ENCODE measurements at places on chromosomes 5 and 9. TPM values are rescaled to one million over a fixed set of nuclear protein-coding genes. Genes with fewer than 3 reads are reported as not detected.

DNA sequence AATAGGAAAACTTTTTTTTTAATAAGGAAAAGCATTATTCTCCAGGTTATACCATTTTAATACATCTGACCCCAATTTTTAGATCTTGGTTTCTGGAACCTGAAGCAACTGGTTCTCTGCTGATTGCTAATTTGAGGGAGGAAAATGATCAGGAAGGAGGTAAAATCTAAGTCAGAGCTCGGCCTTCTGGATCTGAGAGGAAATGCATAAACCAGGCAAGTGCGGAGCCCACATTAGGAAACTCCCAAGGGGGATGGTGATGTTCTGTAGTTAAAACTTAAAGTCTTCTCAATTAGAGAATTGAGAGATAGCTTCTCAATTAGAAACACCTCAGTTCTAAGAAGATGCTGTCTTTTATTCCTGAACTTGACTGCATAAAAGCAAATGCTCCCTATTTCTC, 113.5 kb downstream of the TSSK1B start:
- no peak for DNase-seq

GRCh38 chr5:135135530-135136226, 101.7 kb upstream of the PITX1 start:
- DNase-seq, result peak; percentile 75

DNA sequence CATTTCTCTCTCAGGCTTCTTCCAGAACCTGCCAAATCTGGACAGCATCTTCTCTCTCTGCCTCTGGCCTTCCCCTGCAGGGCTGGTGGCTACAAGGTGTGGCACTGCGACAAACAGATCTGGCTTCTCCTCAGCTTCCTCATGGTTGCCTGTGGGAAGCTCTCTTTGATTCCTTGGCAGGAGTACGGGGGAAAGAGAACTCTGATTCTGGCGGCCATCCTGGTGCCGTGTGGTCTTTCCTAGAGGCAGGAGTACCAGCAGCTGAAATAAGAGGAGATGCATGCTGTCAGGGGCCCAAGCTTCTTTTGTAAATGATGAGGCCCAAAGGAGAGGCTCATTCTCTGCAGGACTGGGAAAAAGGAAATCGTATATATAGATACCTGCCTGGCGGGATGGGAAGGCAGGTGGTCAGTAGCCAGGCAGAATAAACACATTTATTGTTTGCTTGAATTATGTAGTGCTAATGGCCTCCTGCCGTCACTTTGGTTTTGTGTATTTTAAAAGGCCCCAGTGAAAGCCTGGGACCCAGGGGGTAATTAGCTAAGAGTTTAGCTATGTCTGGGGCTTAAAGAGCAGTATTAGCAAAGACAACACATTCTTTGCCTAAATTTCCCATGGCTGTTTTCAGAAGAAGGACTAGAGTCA, at the start of gene CER1:
Gene CER1 (minus strand): TSS at position 343 of the 645 bp plus-strand sequence. CDS start 61 bp downstream, at position 282.
- DNase-seq, result no peak

DNA sequence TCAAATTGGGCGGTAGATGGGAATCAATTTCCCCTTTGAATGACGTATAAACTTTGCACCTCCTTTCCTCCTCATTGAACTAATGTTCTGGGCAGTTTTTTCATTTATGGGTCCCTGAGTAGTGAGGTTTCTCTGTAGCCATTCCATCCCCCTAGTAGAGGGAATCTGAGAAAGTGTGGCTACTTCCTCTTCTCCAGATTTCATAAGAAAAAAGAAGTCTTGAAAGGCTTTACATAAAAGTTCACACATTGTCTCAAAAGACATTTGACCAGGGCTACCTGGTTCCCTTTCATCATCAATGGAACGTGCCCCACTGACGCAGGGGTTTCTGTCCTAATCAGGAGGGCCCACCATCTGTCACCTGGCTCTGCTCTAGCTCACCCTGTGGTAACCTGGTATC, 57.3 kb downstream of the CTSL start:
- DNase-seq, result no peak

DNA sequence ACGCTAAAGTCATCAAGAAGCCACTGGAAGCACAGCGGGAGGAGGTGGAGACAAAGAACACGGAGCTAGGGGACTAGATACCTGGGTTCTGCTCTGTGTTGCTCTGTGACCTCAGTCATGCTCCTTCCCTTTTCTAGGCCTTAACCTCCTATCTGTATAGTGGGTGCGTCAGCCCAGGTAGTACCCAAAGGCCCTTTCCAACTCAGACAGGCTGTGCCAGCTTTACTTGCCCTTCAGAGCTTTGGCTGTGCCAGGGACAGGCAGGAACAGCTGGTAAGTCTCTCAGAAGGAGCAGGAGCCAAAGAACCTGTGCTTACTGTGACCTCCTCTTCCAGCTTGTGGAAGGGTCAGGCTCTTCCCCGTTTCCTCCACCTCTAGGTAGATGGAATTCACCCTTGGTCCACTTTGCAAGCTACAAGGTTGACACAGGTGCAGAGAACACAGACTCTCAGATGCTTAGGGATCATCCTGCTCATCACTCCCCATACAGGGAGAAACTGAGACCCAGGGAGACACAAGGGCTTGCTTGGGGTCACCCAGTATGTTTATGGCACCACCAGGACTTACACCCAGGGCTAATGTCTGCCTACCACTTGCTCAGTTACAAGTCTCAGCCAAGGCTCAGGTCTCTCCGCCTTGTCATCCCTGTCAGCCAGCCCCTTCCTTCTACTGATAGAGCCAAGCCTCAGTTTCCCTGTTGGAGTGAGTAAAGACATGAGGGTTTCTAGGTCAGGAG, 1.7 kb downstream of the CCDC69 start:
- no peak for DNase-seq

DNA sequence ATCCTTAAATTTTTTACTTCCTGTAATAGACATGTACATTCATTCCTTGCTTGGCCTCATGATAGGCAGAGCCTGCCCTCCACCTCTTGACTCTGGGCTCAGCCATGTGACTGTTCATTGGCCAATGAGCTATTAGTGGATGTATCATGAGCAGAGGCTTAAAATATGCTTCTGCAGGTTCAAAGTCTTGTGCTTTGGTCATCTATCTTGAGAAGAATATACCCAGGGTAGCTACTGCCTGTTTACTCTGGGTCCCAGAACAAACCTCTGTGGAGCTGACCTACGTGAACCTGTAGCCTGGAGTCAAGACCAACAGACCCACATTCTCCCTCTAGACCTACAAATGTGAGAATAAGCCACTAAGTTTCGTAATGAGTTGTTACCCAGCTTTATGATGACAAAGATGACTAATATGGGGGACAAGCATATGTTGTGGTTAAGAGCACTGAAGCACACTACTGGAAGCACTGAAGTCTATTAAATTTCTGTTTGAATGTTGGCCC, 244.4 kb downstream of the MAST4 start:
- no peak for DNase-seq

DNA sequence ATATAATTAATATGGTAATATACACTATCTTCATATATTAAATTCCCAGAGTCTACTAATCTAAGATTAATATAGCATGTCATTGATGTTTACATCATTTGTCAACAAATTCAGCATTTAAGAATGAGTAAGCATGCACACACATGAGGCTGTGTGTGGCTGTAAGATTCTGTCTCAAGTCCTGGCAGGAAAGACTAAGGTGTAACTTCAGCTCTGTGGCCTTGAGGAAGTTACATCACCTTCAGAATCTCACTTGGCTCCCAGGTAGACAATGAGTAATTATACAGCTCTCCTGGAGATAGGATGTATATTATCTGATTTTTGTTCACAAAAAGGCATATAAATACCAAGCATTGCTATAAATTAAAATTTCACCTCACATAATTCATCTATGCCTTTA, 119.4 kb upstream of the IQGAP2 start:
- no peak for DNase-seq

DNA sequence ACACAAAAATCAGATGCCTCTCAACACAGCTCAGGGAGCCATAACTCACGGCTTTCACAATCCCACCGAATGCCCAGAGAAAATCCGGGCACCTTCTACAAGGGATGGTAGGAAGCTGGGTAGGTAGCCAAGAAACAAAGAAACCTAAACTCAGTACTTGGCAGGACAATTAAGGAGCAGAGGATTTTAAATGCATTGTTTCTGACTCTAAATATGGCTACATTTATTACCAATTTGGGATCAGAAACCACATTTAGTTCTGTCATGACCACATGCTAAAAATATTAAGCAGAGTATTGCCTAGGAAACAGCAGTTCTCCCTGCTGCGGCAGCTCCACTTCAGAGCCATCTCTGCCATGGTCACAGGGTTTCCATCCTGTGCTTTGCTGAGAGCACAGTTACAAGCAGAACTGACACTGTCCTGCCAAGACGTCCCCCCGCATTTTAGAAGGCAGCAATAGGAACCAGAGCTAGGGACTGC, 57.5 kb downstream of the SIL1 start:
- DNase-seq, result no peak

GRCh38 chr9:111349766-111350165, 19.7 kb upstream of the OR2K2 start:
- no peak for DNase-seq

- DNase-seq, result no peak
These were observed 273.3 kb upstream of the TNC start for GRCh38 chr9:115391168-115391825.

DNA sequence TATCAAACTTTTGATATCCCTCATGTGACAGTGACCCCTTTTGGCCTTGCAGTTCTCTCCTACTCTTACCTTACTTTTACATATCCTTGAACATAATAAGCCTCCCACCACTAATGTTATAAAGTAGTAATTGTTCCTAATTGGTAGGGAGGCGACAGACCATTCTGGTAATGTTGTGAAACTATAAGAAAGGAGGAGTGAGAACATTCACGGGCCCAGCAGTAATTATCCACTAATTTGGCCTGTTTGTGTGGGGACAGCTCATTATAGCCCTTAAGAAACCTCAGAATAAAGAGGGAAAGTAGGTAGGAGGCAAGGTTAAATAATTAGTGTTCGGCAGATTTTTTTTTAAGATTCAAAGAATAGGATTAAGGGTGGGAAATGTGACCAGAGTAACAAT, 1046.5 kb upstream of the ARRDC3 start:
- DNase-seq, result no peak

GRCh38 chr5:93724791-93725190, 16.6 kb downstream of the POU5F2 start:
- no peak for DNase-seq

DNA sequence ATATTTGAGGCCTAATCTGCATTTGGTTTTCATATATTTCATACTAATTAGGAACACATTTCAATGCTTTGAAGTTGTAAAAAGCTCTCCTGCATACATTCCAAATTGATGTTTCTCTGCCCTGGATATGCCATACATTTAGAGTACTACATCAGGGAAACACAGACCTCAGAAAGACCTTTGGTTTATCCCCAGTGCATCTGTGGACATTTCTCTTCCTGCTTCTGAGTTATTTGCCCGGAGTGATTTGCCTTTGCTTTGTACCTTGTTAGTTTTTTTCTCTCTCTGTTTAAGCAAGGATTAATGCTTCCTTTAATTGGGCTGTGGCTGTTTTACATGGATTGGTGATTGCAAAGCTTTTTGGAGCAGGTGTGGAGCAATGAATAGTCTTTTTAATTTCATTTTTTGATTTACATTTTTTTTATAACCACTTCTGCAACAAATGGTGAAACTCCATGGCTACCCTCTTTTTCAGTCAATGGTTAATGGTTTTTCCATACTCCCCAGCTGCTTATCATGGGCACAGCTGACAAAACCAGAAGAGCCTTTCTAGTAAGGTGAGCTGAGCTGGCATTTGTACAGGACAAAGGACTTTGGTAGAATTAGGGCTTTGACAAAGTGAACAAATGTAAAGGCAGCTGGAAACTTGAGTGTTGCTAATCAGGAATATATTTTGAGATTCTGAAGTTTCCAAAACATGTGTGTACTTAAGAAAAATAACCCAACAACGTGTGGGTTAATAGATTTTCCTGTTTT, 54.2 kb downstream of the ZSWIM6 start:
- no peak for DNase-seq

GRCh38 chr5:123907349-123907748, 395.4 kb downstream of the CSNK1G3 start:
- no peak for DNase-seq

DNA sequence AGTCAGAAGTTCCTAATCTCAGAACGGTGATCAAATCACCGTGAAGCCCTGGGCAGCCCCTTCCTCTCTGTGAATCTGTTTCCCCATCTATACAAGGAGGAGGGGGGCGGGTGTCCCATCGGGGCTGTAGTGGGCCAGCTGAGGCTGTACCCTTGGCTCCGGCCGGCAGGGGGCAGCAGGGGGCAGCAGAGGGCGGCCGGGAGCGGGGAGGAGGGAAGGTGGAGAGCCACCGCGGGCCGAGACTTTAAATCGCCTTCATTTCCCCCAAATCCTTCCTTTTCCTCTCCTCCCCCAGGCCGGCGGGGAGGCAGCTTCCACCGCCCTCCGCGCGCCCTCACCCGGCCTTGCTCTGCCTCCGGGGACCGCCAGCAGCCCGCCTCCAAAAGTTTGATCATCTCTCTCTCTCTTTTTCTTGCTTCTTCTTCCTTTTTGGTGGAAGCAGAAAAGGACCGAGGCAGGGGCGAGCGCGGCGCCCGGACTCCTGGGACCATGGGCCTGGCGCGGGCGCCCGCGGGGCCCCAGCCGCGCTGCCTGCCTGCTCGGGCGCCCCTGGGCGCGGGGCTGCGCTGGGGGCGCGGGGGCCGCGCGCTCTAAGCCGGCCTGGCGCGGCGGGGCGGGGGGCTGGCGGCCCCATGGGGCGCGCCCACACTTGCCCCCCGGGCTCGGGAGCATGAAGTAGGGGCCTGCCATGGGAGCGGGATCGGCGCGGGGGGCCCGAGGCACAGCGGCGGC, at the start of gene COL27A1:
Gene COL27A1 (plus strand): TSS at position 275 of the 732 bp plus-strand sequence. CDS start 414 bp downstream, at position 689.
- peak; percentile 90 for DNase-seq

DNA sequence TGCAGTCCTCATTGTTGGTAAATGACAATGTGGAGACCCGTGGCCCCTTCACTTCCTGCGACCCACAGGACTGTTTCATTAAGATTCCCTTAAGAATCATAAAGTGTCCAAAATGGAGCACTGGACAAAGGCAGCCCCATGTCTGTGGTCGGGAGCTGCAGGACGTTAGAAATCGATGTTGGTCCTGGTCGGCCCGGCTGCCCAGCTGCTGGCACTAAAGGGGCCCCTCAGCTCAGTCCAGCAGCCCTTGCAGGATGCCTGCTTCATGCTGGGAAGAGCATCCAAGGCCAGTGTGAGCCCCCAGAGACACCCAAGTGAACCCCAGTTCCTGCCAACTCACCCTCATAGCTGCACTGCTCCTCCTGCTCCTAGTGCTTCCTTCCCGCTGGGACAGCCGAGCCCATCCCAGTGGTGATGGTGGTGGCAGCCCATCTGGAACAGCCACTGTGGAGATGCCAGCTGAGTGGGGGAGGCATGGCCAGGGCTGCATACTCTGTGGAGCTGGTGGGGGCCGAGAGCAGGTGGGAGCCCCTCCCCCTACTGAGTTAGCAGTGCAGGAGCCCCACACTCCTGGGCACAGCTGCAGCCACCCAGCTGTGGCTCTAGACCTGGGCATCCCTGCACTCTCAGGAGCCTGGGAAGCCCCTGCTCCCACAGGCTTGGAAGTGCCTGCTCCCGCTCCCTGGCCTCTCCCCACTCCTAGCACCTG, 168.0 kb upstream of the IRX2 start:
- DNase-seq, result no peak

SEMA4D gene
- 21.4 TPM for total RNA-seq

COL23A1 gene
- 16.5 TPM for total RNA-seq

CAMK4 gene
- 0.48 TPM for total RNA-seq

DMRT2 gene
- 0.19 TPM for total RNA-seq

MARCOL gene
- not detected for total RNA-seq

DAB2 gene
- 28.7 TPM for total RNA-seq

GMCL2 gene
- total RNA-seq, result not detected

TYRP1 gene
- 102 TPM for total RNA-seq

ADAMTS13 gene
- total RNA-seq, result 3.3 TPM

S1PR3 gene
- total RNA-seq, result 9.9 TPM

PSD2 gene
- total RNA-seq, result 0.08 TPM

QRFP gene
- total RNA-seq, result not detected

BTNL8 gene
- total RNA-seq, result 0.43 TPM

PCDHB15 gene
- 9.9 TPM for total RNA-seq

ARID3C gene
- total RNA-seq, result not detected

FOXD4 gene
- total RNA-seq, result not detected

TMOD1 gene
- 151 TPM for total RNA-seq

All from cardiac septum (tissue), 1 donor.